Cerebellar nuclear complex (tissue), 1 donor: ENCODE measurements at places on chromosomes 5 and 9.

- no peak for DNase-seq
Observed at GRCh38 chr9:126304971-126305320, 21.7 kb upstream of the MVB12B start.

DNA sequence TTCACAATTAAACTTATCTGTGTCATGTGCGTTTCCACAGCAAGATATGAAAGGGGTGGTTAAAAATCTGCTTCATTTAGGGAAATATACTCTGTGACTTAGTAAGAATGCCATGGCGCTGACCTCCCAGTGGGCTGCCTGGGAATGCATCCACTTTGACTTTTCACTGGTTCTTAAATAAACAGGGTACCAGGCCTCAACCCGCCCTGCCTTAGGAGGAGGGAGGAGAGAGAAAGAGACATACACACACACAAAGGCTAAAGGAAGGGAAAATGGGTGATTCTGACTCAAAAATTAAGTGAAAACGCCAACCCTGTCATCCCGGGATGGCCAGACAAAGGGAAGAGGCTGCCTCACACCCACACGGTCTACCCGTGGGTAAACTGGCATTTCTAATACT, 122.1 kb downstream of the EBF1 start:
- no peak for DNase-seq

GRCh38 chr5:132017738-132018625, 6.5 kb upstream of the ACSL6 start:
- DNase-seq: no peak

GRCh38 chr5:31918739-31919138, 255.4 kb downstream of the GOLPH3 start:
- DNase-seq: no peak

- no peak for DNase-seq
Observed at GRCh38 chr9:112841261-112841660, 49.4 kb downstream of the SLC46A2 start.

DNA sequence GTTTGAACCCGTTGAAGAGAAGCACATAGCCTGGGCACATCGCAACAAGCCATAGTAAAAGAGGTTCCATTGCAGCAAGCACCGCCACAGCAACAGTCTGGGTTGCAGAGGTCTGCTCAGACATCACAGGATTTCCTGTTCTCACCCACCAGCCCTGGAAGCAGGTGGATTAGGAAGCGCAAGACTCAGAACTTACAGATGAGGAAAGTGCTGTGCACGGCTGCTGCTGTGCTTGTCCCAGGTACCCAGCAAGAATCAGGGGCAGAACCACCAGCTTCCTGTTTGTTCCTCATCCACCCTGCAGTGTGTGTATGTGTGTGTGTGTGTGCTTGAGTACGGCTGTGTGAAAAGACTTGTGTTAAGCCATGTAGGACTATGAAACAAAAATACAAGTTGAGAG, 124.7 kb upstream of the IRX2 start:
- no peak for DNase-seq

- no peak for DNase-seq
Observed at GRCh38 chr9:107105784-107106183, 177.3 kb upstream of the RAD23B start.

- DNase-seq: no peak
Observed at GRCh38 chr5:154962494-154962893, 21.6 kb downstream of the MRPL22 start.

GRCh38 chr9:13755551-13755950, 476.1 kb upstream of the MPDZ start:
- DNase-seq: no peak

DNA sequence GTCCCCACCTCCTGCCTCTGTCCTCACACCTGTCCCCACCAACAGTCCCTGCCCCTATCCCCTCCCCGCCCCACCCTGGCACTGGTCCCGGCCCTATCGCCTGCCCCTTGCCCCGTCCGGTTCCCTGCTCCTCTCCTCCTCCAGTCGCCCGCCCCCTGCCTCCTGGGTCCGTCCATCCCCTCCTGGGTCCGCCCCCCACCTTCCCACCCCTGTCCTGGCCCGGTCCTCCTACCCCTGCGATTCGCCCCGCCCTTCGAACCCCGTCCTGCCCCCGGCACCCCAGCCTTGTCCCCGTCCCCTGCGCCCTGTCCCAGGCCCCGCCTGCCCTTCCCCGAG, 372 bp downstream of the EDF1 start:
- DNase-seq: no peak

- DNase-seq: no peak
Observed at GRCh38 chr5:176491101-176491502, 42.9 kb downstream of the FAF2 start.

DNA sequence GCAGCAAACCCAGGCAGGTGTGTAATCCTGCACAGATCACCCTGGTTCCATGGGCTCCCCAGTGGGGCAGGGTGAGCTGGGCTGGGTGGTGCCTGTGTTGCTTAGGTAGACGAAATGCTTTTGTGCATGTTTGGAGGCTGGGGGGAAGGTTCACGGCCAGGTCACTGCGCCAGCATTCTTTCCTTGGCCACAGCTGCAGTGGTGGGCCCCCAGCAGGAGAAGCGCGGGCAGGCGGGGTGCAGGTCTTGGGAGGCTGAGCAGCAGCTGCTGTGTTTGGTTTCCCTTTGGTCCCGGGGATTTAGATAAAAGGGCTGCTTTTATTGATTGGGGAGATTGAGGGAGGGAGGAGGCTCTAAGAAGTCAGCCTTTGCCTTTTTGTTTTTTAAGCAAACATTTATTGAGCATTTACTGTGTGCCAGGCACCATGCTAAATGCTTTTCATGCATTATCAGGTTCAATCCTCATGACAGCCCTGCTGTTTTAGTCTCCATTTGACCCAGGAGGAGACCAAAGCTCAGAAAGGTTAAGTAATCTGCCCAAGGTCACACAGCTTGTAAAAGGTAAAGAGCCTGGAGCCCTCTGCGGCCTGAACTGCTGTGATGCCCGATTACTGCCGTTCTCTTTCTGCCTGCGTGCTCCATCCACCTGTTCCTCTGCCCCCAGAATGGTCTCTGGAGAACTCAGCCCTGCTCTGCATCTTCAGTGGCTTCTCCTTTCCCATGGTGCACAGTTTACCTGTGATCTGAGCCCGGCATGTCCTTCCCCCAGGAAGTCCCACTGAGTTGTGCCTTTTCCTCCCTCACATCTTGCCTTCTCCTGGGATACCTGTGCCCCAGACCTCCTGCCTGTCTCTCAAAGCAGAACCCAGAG, 94.4 kb downstream of the MACROH2A1 start:
- DNase-seq: no peak

DNA sequence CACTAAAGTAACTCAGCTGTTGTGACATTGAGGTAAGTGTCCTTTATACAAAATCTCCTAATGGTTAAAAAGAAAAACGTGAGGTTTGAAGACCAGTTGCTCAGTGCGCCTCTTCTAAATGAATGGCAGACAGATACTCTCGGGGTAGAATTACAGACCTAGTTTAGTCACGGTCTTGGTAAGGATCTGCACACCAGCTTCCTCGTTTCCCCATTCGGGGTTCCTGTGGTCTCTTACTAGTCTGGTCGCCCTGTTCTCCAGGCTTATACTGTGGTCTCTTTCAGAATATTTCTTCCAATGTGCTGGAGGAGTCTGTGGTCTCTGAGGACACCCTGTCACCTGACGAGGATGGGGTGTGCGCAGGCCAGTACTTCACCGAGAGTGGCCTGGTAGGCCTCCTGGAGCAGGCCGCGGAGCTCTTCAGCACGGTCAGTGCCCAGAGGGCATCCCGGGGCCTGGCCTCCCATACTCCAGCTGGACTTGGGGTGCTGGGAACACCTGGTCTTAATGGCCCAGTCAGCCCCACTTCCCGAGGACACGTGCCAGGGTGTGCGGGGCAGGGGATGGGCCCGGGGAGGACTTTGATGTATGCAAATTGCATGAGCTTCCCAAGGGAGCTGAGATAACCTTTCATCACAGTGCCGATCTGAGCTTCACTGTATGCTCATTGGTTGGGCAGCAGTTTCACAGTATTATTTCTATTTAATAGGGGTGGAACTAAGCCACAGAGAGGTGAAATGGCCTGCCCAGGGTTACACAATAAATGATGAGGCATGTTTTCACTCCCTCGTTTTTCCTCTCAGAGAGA, 224.5 kb downstream of the DOCK8 start:
- no peak for DNase-seq

- DNase-seq: no peak
Observed at GRCh38 chr5:148416921-148417320, 33.2 kb downstream of the FBXO38 start.

- no peak for DNase-seq
Observed at GRCh38 chr5:2430606-2431005, 320.9 kb downstream of the IRX2 start.

GRCh38 chr5:180424094-180424493, 70.1 kb upstream of the CNOT6 start:
- DNase-seq: no peak

DNA sequence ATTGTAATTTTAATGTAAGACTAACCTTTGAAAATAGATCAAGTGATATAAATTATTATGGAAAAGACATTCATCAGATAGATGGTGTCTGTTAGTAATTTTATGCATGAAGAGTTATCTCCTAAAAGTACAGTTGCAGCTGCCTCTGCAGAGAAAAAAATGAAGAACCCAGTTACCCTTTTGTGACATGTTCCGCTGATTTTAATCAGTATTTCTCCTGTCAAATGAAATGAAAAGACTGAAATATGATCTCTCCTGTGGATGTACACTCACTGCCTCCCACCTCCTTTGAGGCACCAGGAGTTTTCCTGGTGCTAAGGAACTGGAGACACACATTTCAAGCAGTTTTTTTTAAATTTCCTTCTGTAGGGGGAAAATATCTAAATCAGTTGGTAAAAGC, 277.4 kb downstream of the KIF4B start:
- DNase-seq: no peak

DNA sequence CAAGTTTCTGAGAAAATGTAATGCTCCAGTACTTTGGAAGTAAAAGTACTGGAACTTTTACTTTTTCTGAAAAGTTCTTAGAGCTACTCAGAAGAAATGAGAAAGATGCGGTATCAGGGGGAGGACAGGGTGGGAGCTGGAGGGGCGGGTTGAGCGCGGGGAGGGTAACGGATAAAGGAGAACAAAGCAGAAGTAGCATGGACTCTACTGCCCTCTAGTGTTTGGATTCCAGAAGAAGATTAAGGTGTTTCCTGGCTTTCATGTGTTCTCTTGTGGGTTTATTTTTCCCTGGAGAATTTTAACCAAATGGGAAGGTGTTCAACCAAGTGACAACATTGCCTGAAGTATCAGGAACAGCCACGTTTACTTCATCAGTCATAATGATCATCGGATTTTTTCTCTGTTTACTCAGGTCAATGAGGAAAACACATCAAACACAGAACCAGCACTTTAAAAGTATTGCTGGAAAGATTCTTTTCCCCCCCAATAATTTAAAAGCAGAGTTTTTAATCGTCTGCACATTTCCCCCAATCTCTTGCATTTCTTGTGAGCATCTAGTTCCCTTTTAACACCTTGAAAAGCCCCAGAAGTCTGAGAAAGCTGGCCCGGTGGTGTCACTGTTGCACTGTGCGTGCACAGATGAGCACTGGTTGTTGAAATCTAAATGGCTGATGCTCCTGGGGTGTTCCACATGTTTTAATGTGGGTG, 190.6 kb downstream of the MPDZ start:
- DNase-seq: no peak

- no peak for DNase-seq
Observed at GRCh38 chr9:89902450-89903140, 297.8 kb downstream of the GADD45G start.

DNA sequence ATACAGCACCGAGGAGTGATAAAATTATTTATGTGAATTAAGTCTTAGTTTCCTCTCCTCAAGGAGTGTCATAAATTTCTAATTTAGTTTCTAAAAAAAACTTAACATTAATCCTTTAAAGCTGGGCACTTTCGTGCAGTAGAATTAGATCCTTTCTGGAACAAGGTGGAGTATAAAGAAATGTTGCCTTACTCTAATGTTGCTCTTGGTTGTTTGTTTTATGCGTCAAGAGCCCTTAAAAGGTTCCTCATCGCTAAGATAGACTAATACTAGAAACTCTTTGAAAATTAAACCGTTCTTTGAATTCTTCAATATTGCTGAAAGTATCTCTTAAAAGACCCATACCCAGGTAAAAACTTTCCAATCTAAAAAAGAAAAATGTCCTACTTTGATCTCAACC, 83.6 kb upstream of the PLPP1 start:
- DNase-seq: no peak

DNA sequence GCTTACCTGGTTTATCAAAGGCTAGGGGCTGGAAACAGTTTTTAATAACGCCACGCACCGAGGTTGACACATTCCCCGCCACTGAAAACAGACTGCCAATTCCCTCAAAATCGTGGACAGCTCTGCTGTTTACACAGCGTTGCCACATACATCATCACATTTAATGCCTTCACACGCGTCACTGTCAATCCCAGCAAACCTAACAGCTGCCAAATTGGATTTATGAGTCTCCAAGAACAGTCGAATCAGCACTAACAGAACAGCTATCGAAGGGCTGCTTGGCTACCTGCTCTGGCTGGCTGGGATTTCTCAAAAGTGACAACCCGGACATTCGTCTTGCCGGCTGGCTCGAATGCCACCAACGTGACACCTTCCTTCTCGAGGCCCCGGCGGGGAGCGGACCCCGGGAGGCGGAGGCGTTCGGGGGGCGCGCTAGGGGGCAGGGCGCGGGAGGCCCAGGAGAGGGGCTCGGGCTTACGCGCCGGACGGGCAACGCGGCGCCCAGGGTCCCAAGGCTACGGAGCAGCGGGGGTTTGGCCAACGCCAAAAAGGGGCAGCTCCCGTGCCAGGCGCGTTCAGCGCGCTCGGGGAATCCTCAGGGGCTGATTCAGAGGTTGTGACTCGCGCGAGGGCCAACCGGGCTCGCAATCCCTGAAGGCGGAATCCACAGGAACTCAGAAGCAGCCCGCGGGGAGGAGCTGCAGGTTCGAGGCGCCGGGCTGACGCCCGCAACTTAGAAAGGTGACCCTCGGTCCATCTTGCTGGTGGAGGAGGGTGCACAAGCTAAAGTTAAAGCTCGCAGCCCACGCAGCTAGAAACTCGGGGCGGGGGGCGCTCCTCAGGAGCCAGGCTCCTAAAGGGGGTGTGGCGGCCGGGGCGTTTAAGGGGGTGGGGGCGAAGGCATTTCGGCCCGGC, 1.2 kb downstream of the CDC14B start:
- no peak for DNase-seq

DNA sequence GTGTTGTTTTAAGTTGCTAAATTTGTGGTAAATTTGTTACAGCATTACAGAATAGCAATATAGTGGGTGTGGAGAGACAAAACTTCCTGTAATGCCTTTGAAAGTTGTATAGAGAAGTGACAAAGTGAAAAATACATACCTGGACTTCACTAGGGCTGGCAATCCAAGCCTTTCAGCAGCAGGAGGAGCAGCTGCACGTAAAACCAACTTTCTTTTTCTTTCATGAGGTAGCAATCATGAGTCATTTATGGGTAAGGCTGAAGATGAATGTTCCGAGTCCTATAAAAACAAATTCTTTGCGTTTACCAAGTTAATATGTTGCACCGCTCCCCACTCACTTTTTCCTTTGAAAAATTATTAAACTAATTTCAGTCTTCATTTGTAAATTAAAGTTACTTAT, 1138.2 kb downstream of the TAF11L14 start:
- DNase-seq: no peak

- no peak for DNase-seq
Observed at GRCh38 chr9:121105531-121105930, 30.8 kb downstream of the CNTRL start.
